ENCODE measurements at places on chromosomes 12 and 14.

GRCh38 chr12:53749986-53750811, 1.6 kb downstream of the CISTR start:
- no peak for DNase-seq

- no peak for DNase-seq
Observed at GRCh38 chr12:82651489-82651888, 35.2 kb upstream of the TMTC2 start.

DNA sequence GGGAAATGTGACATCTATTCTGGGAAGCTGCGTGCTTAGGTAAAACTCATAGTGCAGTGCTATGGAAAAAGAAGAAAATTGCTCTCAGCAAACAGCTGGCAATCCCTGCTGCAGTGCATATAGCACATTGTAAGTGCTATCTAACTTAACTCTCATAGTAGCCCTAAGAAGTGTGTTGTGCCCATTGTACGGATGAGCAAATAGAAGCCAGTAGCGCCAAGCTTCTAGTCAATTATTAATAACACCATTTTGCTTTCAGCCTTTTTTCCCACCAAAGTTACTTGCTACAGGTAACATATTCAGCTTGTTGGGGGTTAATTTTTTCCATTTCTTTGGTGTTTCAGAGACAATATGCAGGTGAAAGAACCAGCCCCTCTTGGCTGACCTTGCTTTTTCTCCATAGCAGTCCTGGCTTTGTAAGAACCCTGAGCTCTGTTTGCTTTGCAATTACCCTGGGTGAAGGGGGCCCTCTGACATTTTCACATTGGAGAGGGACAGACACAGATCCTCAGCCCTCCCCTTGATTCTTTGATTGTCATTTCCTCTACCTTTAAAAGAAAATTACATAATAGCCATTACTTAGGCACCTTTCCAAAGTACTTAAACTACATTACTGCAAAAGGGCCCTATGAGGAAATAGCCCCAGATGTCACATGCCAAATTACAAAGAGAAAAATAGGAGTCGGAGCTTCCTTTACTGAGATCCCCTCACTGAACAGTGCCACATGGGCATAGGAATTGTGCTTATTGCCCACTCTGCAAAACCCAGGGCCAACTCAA, 576.2 kb upstream of the TBX3 start:
- DNase-seq, result no peak

DNA sequence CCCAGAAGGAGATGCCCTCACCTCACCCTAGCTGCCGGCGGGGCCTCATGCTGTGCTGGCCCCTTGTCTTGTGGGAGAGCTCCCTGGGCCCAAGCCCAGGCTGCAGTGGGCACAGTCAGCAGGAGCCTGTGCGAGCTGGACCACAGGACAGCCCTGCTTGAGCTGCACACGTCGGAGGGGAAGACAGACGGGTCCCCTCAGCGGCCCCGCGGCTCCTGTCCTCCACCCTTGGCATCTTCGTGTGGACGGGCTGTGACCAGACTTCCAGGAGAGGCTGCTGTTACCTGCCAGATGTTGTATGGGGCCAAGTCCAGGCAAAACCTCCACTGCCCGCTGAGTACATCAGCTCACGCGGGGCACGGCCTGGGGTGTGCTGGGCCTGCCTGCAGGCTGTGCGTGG, 9.4 kb upstream of the TEX22 start:
- no peak for DNase-seq

GRCh38 chr14:51118993-51119392, 24.1 kb upstream of the TRIM9 start:
- DNase-seq, result no peak

GRCh38 chr12:132886529-132887477, 602 bp downstream of the CHFR start:
- DNase-seq, result peak; percentile 8

GRCh38 chr14:51981218-51981854, 8.0 kb upstream of the RTRAF start:
- DNase-seq, result no peak

DNA sequence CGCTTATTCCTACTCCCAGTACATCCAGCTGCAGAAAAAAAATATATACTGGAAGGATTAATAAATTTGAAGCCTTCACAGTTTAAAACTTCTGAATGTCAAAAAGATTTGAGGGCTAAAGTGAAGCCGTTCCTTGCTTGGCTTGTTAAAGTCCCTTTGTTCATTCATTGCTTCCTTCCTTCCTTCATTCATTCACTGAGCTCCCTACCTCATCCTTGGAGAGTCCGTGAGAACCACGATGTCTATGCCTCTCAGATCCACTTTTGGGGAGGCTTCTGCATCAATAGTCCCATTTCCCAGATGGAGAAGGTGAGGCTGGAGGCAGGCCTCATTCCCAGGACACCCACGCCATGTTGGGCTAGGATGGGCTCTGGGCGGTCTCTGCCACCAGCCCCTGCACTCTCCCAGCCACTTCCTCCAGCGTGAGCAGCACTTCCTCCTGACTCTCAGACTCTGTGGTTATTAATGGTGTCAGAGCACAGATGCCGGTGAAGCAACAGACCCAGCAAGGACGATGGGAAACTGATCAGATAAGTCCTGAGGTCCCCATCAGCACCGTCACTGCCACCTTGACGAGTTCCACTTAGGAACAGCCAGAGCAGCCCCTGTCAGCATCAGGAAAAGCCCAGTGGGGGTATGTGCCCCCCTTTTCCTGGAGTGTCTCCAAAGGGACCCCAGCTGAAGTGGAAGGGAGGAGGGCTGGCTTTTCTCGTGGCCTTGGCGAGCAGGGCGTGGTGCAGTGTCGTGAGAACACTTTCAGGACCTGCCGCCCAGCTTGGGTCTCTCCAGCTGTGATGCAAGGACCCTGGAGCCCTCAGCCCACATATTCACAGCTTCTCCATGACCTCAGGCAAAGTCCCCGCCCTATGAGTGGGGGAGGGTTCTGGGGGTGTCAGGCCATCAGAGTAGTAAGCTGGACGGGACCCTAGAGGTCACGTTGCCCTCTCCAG, 21.2 kb downstream of the ASB2 start:
- no peak for DNase-seq

- no peak for DNase-seq
Observed at GRCh38 chr14:27040552-27040951, 442.7 kb upstream of the NOVA1 start.

- DNase-seq, result no peak
Observed at GRCh38 chr12:8953773-8954402, 4.4 kb upstream of the M6PR start.
